ENCODE measurements at places on chromosomes 1 and 21.

GRCh38 chr21:42847051-42847707 lies 32.2 kb downstream of the WDR4 start:
- DNase-seq = no peak

DNA sequence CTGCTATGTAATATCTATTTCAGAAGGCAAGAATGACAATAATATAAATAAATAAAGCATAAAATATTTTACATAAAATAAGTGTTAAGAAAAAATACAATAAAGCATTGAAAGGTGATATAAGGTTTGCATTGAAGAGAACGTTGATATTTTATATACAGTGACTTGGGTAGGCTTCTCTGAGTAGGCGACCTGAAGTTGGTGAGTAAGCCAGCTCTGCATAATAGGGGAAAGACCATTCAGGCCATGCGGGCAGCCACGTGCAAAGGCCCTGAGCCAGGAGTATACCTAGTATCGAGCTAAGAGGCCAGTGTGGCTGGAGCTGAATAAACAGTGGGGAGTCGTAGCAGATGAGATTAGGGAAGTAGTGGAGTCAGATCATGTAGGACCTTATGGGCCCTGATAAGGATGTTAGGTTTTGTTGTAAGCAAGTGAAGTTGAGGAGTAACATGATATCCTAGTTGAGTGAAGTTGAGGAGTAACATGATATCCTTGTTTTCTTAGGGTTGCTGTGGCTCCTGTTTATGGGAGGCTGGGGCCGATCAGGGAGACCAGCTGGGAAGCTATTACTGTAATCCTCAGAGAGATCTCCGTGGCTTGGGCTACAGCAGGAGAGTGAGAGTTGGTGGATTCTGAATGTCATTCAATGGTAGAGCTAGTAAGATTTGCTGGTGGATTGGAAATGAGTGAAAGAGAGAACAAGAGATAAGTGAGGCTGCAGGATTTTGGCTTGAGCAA lies 22.0 kb downstream of the KCNK1 start:
- DNase-seq = peak; percentile 56

GRCh38 chr1:222979561-222979960 lies 163.5 kb downstream of the TLR5 start:
- DNase-seq = no peak

DNA sequence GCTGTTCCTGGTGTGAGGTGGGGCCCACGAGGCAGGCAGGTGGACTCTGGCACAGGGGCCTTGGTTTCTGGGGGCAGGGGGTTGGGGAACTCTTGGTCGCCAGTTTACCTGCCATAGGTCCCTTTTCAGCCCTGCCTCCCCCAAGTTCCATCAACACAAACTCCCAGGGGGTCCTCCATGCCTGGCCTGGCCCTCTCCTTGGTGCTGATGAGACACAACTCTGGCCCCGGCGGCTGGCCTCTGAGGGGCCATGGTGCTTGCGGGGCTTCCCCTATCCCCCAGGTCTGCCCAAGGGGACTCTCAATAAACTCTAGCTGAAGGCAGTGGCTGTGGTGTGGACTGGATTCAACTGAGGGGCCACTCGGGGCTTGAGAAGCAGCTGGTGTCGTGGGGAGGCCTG lies 16.0 kb downstream of the HTR6 start:
- no peak for DNase-seq

DNA sequence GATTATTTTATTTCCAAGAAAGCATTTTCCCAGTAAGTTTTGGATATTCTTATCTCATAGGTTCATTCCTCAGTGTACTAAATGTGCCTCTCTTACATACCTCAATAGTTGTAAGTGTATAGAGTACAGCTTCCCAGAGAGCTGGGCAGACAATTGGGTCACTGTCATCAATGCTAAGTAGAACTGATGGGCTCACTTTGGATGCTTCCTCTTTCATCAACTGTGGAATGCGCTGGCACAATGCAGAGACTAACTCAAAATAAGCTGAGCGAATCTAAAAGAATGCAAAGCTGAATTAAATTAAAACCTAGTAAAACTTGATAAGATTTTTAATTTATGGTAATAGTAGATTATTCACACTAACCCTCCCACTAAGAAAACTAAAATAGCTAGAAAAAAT lies 21.5 kb downstream of the LTN1 start:
- peak; percentile 32 for DNase-seq

DNA sequence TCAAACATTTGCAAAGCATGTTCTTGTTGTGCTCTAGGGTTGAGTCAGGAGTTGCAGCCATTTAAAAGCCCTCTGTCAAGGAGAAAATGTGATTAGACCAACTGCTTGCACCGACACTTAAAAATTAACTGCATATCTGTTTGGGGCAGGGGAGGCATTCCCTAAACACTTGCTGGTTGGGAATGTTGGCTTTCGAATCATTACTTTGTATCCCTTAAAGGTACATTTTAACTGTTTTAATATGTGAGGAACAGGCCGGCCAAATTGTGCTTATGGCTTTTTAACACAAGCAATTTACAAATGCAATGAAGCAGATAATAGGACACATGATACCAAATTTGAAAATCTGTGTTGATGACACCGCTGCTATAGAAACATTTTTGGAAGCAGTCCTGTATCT lies 159.1 kb downstream of the LHX8 start:
- DNase-seq = no peak

- DNase-seq = no peak
Observed at GRCh38 chr1:107486349-107486748, 345.5 kb downstream of the NTNG1 start.

DNA sequence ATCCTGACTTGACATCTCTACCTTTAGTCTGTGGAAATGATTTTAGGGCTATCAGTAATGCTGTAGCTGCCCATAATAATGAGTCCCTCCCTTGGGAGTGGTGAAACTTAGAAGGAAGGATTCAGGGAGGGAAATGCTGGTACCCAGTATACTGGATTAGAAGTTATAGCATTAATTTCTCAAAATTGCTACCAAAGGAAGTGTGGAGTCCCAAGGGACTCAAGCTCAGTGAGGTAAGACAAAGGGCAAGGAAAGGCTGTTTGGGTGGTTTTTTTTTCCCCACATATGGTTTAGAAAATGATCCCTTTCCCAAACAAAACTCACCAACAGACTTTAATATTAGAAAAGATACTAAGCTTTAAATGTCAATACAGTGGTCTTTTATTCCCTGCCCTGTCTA lies 99.9 kb downstream of the CD247 start:
- DNase-seq = no peak

- no peak for DNase-seq
Observed at GRCh38 chr1:6731905-6732304, 30.3 kb upstream of the DNAJC11 start.

- no peak for DNase-seq
Observed at GRCh38 chr1:48291421-48291820, 68.9 kb downstream of the SLC5A9 start.

DNA sequence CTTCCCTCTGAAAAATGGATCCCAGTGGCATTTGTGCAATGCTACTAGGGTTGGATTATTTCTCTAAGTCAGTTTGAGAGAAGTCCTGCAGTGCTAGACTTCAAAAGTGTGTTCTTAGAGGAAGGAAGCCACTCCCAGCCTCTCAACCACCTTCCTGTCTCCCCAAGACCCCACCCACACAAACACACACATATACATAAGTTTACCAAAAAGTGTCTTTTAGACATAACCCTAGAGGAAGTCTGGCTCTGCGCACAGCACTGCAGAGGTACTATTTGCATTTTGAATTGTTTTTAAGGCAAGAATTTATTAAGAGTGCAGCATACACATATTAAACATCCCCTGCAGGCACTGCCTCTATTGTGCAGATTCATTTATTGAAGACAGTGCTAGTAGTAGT lies 127.3 kb downstream of the HHIPL2 start:
- DNase-seq = no peak

GRCh38 chr1:24415910-24416665 lies 486 bp downstream of the NIPAL3 start:
- DNase-seq = no peak

DNA sequence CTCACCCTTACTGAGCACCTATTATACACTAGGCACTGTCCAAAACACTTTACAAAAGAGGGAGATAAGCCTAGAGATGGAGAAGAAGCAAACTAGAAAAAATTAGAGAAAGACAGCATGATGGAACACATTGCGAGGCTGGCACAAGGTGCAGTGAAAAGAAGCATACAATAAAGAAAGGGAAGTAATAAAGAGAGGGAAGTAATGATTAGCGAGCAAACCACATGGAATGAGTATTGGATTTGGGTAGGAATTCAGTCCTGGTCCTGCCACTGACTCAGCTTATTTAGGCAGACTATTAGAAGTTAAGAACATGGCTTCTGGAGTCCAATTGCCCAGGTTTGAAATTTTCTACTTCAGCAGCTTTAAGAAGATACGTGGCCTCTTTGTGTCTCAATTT lies 32.6 kb upstream of the FNBP1L start:
- DNase-seq = no peak

DNA sequence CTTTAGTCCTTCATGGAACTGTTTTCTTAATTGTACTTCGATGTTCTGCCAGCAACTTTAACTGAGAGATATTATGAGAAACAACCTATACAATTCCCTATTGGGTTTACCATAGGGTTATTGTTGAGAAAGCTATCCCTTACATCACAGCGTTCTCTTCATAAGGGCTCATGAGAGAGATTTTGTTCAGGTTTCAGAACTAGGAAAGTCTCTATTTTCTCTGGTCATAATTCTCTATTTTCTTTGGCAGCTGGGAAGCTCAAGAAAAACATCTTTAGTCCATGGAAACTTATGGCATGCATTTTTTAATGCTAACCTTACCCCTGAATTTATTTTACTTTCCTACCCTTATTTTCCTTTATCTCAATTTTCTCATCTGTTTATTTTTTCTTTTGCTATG lies 38.2 kb downstream of the NMNAT2 start:
- DNase-seq = no peak

GRCh38 chr1:201354151-201354900 lies 23.2 kb downstream of the TNNT2 start:
- no peak for DNase-seq

GRCh38 chr1:6512245-6512907 lies 20.9 kb upstream of the PLEKHG5 start:
- no peak for DNase-seq

DNA sequence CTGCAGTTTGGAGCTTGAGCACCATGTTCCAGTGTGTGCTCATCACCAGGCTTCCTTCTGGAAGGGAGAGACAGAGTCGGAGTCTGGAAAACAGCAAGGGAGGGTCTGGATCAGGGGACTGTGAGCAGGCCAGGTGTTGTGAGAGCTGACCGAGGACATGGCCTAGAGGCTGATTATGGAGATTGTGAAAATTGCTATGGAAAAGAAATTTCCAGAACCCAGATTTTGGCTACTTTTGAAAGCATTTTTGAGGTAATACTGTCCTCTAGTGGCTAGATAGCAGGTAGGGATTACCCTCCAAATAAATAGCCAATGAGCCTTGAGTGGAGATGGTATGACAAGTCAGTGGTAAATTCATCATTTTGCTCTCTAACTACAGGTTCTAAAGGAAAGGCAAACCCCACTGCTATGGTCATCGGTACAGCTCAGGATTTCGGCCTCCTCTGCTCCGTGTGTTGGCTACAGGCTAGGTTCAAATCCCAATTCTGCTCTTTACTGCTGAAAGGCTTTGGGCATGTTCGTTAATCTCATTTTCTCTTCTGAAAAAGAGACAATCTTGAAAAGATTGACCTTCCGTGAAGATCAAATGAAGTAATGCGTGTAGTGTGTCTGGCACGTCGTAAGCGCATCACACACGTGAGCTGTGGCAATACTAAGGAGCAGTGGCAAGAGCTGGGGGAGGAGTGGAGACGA lies 1.0 kb upstream of the HAO2 start:
- peak; percentile 59 for DNase-seq

- DNase-seq = no peak
Observed at GRCh38 chr1:162197615-162198421, 128.3 kb downstream of the NOS1AP start.

DNA sequence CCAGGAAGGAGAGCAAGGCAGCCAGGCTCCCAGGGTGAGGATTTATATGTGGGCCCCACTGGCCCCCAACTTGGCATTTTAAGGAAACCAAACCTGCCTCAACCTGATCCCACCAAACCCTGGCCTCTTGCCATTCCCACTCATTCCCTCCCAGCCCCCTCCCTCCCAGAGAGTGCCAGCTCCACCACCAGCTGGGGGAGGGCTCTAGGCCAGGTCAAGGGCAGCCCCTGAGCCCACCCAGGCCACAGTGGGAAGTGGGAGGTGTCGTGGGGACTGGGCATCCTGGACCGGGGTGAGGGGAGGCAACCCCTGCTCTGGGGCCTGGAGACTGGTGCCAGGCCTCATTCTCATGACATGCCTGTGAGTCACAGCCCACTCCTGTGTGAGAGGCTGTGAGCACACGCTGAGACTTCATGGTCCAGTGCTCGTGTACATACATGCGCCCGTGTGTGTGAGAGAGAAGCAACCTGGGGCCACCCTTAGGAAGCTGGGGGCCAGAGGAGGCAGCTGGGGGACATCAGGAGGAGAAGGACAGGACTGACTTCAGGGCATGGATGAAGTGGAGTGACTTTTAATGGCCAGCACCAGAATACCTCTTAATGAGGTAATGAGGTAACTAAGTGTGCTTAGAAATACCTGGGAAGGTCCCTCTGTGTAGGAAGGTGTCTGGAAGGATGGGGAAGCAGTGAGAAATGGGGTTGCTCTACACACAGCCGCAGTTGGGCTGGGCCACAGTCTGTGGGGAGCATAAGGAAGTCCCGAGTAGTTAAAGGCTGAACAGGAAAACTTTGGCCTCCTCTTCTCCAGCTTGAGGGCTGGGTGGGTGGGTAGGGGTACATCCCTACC lies at the start of gene S100A2:
TSS of gene S100A2 (minus strand) at position 316 of the 846 bp plus-strand sequence. CDS start 1,967 bp downstream, outside the sequence.
- DNase-seq = peak; percentile 91

GRCh38 chr1:41658431-41659158 lies 174.1 kb upstream of the EDN2 start:
- no peak for DNase-seq

DNA sequence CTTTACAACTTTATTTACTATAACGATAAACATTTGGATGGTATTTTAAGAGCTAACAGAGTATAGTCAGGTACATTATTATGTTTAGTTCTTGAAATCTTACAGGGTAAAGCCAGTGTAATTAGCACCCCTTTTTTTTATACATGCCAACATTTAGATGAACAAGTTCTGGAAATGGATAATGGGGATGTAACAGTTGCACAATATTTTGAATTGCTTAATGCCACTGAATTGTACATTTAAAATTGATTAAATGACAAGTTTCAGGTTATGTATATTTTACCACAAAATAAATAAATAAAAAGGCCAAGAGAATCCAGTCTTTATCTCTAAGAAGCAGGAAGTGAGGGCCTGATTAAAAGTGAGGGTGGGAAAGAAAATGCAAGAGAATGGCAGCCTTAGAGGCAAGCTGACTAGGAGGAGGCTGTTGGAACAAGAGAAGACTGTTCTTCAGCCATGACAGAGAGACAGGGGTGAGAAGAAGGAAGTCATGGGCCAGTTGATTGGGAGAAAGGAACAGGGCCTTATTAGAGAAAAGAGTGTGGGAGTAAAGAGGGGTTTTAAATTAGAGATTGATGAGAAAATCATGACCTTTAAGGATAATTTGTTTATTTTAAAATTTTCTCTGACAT lies 49.9 kb upstream of the TNFSF18 start:
- no peak for DNase-seq

DNA sequence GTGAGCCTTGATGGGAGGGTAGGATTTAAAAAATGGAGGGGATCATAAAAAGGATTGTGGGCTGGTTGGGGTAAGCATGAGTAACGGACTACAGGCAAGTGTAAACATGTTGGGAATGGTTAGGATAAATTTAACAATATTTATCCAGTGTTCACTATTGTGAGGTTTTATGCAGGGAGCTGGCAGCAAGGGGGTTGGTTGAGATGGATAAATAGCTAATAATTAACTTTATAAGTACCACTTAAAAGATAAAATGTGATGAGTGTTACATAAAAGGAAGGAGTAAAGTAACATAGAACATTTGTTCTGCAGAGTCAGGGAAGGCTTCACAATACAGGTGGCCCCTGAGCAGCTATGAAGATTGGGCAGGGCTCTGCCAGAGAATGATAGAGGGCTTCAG lies 109.0 kb downstream of the NGF start:
- no peak for DNase-seq

GRCh38 chr1:94014635-94015488 lies 105.6 kb upstream of the GCLM start:
- DNase-seq = peak; percentile 27

All from fibroblast of skin of right quadriceps (primary cell).